Endothelial cell of umbilical vein (primary cell): ENCODE measurements at places on chromosomes 16 and 17.

DNA sequence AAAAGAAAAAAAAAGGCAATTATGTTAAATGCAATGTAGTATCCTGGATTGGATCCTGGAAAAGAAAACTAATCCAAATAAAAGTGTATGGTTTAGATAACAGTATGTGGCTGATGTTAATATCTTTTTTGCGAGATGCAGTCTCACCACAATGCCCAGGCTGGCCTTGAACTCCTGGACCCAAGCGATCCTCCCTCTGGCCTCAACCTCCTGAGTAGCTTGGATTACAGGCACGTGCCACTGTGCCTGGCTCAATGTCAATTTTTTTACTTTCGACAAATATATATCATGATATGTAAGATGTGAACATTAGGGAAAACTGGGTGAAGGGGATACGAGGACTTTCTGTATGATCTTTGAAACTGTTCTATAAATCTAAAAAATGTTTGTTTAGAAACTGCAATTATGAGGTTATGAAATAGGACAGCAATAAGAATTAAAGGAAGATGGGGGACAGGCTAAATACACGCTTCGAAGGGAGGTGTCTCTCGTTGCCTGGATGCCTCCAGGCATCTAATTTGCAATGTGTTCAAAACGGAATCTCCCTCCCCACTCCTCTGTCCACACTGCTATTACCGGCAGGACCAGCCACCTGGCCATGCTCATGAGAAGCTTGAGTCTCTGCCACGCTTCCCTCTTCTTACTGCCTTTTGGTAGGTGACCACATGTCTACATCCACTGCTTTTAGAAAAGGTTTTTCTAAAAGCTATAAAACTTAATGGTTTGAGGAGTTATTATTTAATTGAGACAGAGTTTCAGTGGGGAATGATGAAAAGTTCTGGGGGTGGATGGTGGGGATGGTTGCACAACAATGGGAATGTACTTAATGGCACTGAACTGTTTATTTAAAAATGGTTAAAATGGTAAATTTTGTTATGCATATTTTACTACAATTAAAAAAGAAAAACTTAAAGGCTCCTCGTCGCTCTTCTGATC lies 15.2 kb downstream of the UBE2O start:
- DNase-seq, result no peak

GRCh38 chr17:34607917-34608316 lies 28.5 kb downstream of the TMEM132E start:
- DNase-seq, result no peak

DNA sequence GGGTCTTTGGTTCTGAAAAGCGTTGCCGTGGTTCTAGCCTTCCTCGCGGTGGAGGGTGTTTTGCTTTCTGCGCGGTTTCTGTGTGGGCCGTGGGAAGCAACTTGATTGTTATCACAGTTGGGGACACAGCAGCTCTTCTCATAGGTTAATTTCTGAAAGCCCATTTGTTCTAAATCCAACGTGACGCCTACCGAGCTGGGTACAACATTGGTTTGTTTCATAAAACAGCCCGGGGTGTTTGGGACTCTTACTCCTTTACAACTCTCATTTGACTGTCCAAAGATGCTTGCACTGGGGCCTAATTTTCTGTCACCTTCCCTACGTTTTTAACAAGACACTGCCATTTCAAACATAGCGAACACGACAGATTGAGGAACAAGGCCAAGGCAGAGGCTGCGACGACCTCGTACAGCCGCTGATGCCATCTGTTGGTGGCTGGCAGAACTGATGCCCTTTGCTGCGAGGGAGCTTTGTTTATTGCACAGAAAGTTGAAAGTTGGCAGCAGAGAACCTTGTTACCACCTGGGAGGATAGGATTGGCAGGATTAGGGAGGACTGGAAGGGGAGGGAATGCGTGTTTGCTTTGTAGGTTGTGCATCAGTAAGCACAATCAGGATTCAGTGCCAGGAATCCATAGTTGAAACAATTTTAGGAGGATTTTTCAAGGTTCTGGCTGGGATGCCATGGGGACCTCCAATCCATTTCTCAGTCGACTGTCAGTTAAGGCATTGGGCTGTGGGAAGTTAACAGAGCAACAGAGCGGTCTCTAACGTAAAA lies 98.3 kb downstream of the PITPNC1 start:
- peak; percentile 81 for DNase-seq

DNA sequence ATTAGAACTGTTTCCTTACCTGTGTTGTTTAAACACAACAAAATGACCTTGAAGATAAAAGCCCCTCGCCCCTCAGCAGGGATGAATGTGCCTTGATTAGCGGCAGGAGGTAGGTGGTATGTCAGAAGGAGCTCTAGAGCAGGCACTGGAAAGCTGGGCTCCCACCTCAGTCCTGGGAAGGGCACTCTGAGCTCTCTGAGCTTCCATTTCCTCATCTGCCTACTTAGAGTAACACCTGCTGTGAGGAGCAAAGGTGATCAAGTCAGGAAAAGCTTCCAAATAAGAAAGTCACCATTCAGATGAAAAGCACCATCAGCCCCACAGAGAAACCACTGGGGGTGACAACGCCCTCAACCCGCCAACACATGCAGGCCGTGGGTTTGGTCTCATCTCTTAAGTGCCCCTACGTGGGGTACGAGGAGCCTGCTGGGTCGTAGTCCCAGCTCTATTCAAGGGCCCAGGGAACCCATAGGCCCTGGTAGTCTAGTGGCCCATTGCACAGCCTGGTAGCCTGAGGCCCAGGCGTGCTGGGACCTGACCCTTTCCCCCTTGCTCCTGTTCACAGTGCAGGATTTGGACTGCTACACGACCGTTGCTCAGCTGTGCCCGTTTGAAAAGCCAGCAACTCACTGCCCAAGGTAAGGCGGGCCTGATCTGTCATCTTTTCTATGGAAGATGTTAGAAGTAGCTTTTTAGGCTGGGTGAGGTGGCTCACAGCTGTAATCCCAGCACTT lies 57.3 kb downstream of the CRISPLD2 start:
- no peak for DNase-seq

DNA sequence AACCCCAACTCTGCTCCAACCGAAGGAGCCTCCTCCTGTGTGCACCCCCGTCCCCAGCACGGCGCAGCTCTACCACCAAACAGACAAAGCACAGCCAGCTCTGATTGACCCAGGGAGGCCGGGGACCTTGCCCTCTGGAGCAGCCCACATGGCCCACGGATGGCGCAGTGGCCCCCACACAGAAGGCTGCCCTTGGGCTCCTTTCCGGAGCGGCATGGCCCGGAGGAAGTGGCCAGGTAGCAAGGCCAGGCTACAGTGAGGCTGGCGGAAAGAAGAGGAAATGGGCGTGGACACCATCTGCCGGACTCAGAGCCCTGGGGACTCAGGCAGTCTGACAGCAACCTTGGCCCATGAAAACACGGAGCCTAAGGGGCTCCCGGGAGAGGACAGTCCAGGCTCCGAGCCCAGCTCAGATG lies 19.9 kb upstream of the ZC3H18 start:
- no peak for DNase-seq

DNA sequence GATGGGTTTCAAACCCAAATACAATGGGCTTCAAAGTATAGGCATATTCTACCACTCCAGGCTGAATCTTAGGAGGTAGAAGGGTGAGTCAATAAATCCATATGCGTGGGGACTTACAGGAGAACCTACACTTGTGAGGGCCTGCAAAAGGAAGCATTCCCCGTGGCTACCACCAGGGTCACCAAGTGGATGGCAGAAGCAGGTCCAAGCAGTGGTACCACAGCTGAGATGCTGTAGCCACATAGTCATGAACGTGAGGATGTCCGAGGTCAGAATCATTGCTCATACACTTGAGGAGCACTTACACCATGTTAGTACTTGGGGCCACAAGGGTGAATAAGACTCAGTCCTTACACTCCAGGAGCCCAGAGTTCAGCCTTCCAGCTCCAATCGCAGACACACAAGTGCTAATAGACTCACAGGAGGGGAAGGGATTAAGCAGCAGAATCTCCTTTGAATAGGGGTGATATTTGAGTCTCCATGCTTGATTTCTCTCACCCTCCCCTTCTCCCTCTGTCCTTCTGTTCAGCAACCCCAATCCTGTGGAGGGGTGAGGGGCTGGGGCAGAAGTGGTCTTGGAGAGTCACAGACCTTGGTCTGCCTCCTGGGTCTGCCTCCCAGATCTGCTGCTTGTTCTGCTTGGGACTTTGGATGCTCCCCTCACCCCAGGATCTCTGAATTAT lies 42.5 kb upstream of the ASIC2 start:
- no peak for DNase-seq

DNA sequence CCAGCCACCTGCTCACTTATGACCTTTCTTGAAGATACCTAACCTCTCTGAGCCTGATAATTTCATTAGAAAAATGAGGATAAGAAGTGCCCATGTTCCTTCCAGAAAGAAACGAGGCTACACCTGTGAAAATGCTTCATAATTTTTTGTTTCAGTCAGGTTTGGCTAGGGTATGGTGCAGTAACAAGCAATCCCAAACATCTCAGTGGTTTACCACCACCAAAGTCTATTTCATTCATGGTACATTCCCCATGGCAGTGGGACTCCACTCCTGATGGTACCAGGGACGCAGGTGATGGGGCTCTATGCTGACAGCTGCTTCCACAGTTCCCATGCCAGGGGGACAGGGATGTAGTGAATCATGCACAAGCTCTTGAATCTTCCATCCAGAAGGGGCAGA lies 147.6 kb upstream of the CES5A start:
- no peak for DNase-seq
